ENCODE measurements at places on chromosomes 7 and 10. TPM values are rescaled to one million over a fixed set of nuclear protein-coding genes. Genes with fewer than 3 reads are reported as not detected.

The OGDHL gene
- 3.5 TPM for total RNA-seq

The TRIM4 gene
- total RNA-seq: 12.7 TPM

The HYAL4 gene
- not detected for total RNA-seq

DNA sequence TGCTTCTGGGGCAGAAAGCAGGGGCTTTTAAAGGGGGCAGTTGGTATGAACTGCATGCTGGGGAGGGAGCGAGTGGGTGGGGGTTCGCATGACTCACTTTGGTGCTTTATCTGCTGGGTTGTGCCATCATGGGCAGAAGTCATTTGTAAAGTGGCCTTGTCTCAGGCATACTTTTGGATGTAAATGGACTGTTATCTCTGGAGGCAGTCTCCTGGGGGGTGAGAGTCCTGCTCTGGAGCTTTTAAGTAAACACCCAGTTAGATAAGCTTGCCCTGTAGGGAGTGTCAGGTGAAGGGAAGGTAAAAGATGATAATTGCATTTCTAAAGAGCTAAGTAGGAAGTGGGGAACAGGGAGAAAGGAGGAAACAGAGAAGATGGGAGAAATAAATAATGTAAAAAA lies 1.6 kb upstream of the GSTO1 start:
- DNase-seq: no peak

Data from A172 (cell line).